ENCODE measurements at places on chromosomes 11 and 22.

DNA sequence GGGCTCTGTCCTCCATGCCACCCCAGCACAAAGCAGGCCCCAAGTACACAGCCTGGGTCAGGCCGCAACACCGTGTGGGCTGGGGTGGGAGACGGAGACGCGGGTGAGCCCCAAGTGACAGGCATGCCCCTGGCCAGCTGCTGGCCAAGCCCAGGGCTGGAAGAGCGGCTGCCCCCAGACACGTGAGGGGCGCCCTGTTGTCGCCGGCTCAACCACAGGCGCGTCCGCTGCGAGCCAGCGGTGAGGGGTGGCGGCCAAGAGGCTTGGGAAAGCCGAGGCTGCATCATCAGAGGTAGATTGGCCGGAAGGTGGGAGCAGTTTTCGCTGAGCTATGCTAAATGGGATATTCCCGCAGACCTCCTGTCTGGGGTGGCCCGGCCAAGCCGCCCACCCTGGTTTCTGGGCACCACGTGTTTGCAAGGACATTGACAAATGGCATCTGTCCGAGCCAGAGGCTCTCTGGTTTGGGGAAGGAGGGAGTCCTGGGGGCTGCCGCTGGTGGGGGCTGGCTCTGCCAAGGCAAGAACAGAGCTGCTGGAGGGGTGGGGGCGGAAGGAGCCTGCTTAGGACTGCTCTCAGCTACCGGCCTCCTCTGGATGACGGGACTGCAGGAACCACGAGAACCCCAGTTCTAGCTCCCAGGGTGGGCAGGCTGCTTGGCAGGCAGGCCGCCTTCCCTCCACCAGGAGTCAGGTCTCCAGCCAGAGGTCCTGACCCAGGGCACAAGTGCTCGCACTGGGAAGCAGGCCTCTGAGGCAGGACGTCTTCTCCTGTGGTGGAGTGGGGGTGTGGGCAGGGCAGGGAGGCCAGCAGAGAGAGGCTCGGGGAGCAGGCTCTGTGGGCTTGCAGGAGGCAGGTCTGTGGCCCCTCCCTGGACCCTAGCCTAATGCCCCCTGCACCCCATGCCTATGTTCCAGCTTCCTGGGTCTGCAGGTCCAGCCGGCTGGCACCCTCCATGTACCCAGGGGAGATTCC lies 552 bp downstream of the PRR33 start:
- no peak for DNase-seq

DNA sequence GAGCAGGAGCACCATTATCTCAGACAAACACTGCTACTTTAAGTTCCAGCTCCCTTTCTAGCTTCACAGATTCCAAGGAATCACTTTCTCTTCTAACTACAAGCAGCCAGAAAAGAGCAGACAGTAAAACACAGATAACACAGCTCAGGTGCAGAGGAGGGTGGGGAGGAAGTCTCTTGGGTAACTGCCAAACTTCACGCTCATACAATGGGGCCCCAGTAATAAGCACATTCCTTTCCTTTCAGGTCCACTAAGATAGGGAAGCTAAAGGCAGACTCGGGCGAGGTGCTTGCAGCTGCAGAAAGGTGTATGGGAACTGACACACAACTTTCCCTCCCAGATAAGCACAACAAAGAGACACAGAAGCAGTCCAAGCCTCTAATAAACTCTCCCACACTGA lies 69.2 kb upstream of the OR9G4 start:
- DNase-seq = no peak

- no peak for DNase-seq
These were observed 14.6 kb upstream of the NRGN start for GRCh38 chr11:124724979-124725718.

GRCh38 chr11:134759855-134760254 lies 347.8 kb upstream of the B3GAT1 start:
- no peak for DNase-seq

DNA sequence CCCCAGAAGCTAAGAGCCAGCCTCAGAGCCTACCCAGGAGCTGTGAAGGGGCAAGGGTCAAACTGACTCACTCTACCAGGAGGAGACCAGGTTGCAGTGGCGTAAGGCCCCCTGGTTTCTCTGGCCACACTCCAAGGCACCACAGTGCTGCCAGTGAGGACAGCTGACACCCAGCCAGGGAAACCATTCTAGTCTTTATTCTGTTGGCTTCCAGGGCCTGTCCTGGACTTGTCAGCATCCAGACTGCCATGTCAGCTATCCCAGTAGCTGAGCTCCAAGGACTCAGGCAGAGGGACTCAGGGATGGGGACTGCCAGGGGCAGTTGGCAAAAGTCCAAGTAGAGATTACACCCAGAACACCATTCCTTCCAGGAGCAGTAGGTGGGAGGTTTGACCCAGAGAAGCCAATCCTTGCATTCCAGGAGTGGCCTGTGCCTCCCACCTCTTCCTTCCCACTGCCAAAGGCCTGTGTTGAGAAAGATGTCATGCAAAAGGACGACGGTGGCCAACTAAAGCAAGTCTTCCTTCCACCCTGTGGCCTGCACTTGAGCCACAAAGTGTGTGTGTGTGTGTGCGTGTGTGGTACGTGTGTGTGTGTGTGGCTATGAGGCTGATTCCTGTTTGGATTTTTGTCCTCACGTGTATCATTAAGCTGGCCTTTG lies 3.6 kb upstream of the MAPK8IP1 start:
- DNase-seq = no peak

DNA sequence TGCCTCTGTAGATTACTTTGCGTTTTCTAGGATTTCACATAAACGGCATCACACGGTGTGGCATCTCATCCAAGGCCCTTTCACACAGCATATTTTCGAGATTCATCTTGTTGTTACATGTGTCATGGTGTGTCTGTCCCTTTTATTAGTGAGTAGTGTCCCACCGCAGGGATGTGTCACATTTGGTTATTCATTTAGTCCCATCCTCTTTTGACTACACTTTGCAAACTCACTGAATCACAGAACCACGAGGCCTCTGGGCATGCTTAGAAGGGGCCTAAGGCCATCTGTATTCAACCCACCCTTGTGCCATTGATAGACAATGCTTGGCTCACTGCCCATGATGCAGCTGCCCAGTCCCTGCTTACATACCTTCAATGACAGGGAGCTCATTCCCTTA lies 4.2 kb upstream of the RAC2 start:
- DNase-seq = peak; percentile 45

DNA sequence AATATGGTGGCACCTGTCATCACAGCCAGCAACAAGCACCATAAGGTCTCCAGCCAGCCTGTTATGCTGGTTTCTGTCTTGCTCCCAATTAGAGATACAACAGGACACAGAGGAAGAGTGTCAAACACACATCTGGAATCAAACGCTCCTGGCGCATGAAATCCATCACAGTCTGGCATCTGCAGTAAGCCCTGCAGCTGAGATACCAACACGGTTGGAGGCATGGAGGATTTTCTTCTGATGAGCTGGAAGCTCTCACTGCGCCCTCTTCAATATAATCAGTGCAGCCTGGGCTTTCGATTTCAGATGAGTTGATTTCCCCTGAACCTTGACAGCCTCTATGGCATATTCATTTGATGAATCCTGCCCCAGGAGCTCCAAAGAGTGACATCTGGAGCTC lies 27.8 kb upstream of the CARS1 start:
- DNase-seq = no peak

- DNase-seq = no peak
These were observed 19.0 kb downstream of the TMEM258 start for GRCh38 chr11:61773356-61773755.

DNA sequence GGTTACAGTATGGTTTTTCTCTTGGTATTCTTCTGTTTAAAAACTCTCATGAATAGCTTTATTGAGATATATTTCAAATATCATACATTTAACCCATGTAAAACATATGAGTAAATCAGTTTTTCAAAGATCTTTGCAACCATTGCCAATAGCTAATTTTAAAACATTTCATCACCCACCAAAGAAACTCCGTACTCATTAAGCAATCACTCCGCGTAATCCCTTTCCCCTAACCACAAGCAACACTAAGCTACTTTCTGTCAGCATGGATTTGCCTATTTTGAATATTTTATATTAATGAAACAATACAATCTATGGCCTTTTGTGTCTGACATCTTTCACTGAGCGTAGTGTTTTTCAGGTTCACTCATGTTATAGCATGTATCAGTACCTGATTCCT lies 697.9 kb upstream of the ANO5 start:
- DNase-seq = no peak

- DNase-seq = no peak
These were observed 63.7 kb downstream of the RAB30 start for GRCh38 chr11:83007909-83008580.

GRCh38 chr11:104624021-104624420 lies 274.2 kb downstream of the CASP12 start:
- no peak for DNase-seq

DNA sequence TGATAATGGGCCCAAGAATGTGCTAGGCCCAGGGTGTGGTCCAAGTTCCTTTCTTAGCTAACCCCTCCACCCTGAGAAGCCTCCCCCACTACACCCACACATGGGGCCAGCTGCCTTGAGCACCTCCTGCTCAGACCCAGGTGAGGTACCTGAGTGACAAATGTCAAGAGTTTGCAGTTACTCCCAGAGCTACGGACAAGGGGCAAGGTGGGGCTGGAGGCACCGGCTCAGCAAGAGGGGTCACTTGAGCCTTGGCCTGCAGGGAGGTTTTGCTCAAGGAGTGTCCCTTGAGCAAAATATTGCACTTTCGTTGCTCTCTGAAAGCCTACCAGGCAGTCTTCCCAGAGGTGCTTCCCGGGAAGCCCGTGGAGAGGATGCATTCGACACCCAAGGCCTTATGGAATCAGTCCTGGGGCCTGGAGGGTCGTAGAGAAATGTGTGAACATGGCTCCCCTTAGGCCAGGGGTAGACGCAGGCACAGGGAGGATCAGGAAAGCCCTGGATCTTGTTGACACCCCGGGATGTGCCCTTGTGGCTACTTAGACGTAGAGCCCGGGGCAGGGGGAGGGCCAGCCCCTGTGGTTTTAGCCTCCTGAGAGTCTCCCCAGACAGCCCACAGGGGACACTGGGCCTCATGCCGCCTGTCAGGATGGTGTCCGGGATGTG lies 114.2 kb downstream of the KCNQ1 start:
- DNase-seq = no peak

DNA sequence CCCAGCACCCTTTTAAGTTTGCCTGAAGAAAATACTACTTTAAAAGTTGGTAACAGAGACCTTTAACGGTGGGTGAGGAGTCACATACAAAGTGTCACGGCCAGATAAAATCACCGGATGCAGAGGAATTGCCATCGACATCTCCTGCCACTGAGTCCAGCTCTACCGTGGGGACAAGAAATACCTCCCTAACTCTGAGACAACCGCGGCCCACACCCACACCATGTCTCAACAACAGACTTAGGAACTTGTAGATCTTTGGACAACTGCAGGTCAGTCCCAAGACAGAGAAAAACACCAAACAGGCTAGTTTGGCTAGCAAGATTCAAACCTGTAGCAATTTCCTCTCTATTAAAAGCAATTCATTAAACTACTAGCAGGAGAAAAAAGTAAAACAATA lies 669 bp downstream of the ETS1 start:
- no peak for DNase-seq

DNA sequence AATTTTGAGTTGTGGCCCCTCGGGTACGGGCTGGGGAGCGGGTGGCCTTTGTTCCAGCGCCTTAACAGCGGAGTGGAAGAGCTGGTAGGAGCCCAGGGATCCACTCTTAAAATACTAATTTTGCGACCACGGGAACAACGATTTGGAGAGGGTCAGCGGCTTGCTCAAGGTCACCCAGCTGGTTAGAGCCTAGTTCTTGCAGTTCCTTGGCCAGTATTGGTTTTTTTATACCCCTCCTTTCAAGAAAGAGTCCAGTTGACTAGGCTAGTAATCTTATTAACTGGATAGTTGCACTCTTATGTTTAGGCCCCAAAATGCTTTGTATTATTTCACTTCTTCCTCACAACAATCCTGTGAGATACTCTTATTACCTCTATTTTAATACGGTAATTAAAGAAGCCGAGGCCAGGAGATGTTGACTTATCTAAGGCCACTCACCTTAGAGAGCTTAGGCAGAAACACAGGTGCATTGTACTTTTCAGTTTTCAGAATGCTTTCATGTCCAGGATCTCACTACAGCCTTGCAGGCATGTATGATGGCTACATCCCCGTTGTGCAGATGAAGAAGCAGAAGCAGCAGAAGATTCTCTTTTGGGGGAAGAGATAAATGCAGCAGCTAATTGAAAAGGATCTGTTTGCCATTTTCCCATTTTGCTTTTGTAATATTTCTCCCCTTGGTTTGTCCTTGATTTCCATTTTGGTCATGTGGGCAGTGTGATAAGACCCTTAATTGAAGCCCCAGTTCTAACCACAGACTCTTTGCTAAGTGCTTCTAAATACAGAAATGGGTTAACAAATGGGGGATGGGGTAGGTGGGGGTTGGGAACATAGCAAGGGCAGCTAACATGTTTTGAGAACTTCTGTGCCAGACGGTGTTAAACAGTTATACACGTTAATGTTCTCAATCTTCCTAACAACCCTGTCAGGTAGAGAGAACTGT lies 1.4 kb downstream of the SREBF2 start:
- DNase-seq = no peak

- peak; percentile 57 for DNase-seq
These were observed 540.8 kb downstream of the SOX6 start for GRCh38 chr11:15815246-15816195.

DNA sequence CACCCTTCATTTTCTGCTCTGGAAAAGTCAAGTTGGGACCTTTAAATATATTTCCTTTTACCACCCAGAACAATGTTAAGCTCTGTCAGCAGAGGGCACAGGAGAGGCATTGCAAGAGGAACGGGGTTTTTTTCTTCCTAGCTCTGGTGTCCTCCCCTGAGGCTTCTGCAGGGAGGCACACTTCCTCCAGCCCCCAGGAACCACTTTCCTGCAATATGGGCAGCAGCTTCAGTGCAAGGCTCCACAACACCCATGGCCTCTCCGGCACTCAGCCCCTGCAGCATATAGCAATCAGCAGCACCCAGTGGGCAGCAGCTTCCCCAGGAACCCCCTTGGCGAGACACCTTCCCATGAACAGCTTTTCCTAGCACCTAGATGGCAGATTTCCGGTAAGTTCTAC lies 101.4 kb downstream of the SYT9 start:
- no peak for DNase-seq

DNA sequence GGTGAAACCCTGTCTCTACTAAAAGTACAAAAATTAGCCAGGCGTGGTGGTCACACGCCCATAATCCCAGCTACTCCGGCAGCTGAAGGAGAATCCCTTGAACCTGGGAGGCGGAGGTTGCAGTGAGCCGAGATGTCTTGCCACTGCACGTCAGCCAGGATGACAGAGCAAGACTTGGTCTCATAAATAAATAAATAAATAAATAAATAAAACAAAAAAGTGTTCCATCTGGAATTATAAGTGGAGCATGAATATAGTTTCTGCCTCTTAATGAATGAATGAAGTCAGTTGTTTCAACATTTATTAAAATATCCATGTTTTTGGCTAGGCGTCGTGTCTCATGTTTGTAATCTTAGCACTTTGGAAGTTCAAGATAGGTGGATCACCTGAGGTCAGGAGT lies 27.1 kb downstream of the MRPL48 start:
- no peak for DNase-seq

Measured in SJSA1 (cell line).